ENCODE measurements at places on chromosomes 16 and 17. TPM values are rescaled to one million over a fixed set of nuclear protein-coding genes. Genes with fewer than 3 reads are reported as not detected.

DNA sequence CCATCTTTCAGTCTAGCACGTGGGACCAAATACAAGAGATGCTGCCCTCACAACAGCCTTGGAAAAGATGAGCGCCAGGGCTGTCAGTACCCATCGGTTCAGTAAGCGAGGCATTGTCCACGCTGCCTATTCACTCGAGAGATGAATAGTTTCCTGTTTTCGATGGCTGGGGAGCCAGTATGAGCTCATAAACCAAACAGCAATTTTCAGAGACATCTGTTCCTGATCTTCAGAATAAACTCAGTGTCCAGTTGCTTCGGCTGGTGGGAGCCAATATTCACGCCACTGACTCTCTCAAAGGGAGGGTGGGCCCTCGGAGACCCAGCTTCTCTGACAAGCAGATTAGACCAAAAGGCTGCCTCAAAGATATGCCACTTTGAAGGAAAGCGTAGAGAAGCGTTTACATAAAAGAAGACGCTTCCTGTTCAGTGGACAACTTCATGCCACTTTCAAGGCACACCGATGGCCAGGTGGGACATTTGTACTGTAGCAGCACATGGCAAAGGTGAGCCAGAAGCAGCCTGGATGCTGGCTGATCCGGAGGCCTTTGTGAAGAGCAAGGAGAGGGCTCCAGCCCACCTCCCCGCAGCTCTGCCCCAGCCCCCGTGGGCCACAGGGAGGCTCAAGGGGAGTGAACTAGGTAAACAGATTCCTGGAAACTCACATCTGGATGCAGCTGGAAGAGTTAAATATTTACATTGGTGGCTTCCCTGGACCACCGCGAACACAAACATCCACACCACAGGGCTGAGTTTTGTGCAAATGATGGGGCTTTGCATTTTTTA, 6.0 kb downstream of the TIMM22 start:
- peak; percentile 34 for DNase-seq

DNA sequence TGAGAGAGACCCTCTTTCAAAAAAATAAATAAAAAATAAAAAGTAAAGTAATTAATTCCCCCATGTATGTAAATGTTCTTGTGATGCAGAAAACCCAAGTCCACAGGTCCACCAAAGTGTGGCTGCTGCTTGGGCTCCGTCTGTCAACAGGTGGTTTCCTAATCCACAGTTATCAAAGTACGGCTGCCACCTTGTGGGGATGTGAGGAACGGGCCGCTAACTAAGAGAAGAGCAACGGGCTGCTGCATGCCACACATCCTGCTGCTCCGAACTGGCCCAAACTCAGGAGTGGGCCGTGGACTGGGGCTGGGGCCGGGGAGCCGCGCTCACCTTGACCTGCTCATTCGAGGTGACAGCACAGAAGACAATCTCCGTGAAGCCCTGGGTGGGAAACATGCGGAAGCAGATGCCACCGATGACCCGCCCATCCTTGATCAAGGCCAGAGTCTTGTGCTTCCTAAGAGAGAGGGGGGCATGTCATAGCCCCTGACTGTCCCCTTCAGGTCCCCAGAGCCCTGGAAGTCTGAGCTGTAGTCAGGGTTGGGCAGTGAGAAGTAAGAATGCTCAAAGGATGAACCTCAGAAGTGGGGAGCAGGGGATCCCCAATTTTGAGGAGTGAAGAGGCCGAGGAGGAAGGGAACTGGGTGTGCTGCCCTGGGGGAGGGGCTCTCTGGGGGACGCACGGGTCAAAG, 4.3 kb downstream of the KAT2A start:
- DNase-seq: peak; percentile 74

GRCh38 chr16:57668263-57668571, at the start of gene ADGRG3:
Gene ADGRG3, plus strand, starts transcription at chr16:57668306. Its CDS starts 42 bp downstream, at chr16:57668348.
- DNase-seq: no peak

DNA sequence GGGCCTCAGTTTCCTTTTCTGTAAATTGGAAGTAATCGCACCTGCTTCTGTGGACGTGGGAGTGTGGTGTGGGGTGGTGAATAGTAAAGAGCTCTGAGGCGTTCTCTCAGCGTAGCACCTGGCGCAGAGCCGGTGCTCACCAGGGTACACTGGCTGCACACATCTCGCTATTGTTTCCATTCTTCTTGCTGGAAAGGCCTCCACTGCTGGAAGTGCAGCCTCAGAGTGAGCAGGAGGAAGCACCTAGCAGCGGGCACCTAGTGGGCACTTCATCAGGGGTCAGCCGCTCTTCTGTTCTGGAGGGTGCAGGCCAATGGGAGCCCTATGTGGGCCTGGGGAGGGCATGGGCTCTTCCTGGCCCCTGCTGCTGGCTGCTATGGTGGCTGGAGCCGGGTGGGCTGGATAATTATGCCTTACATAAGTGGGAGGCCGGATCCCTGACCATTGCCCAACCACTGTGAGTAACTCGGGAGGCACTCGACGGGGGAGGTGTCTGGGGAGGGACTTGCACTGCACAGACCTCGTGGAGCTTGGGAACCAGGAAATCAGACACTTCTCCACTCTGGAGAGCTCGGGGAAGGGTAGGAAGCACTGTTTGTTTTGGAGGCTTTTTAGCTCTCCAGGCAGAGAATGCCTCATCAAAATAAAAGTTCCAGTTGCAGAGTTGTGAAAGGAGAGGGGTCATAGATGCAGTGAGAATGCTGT, 1.7 kb downstream of the MAP2K3 start:
- peak; percentile 90 for DNase-seq

DNA sequence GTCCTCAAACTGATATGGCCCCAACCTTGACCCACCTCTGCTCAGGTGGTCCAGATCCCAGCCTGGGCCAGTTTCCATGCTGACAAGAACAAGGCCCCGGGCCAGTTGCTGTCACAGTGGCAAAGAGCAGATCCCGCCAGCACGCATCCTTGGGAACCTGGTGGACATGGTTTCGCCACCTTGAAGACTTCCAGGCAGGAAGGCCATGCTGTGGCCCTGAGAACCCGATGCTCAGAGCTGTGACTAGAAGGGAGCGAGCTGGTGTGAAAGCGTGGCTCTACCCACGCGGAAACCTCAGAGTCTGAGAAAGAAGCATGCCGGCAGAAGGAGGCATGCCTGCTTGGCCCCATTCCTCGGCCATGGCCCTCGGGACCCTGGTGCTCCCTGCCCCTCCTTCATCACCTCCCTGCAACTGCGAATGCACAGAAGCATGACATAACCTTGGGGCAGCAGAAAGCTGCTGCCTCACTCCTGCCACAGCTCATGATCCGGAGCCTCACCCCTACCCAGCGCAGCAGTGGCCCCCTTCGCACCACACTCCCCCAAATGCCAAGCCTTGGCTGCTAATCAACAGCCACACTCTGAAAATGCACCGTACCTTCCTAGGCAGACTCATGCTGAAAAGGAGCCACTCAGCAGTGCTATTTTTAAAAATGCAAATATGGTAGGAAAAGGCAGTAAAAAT, 33.2 kb downstream of the UBE2O start:
- DNase-seq: no peak

- DNase-seq: no peak
Measured at GRCh38 chr17:5769593-5770354, 185.5 kb upstream of the NLRP1 start.

Gene UTS2R
- total RNA-seq: 0.18 TPM

DNA sequence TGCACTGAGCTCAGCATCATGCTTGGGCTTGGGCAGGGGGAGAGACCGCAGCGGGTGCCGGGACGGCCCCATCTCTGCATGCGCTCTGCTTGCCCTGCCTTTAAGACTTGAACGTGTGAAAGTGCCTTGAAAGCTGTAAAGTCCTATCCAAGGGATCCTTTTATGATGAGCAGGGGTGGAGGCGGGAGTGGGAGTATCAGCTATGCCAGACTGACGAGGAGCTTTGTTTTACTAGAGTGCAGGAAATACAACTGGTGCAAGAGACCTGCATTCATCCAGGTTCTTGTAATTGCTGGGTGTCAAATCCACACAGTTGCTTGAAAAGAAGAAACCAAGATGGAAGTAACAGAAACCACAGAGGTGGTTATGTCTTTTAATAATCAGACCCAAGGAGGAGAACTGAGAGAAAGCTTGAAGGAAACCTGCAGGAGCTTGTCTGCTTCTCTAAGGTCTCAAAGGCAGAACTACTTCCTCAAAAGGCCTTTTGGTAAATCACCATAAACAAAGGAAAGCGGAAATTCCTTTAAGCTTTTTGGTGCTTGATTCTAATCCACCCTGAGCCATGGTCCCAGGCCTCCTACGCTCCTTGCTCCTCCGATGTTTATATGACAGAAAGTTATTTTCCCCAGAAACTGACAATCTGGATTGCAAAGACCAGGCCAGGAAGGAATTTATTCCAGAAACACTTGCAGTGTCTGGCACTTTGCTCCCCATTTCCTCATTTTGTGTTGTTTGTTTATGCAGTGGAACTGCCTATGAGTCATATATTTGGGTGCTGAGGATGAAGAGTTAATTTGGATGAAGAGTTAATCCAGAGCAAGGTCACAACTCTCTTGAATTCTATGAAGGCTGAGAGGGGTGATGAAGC, 51.3 kb upstream of the FBXO47 start:
- DNase-seq: no peak

DNA sequence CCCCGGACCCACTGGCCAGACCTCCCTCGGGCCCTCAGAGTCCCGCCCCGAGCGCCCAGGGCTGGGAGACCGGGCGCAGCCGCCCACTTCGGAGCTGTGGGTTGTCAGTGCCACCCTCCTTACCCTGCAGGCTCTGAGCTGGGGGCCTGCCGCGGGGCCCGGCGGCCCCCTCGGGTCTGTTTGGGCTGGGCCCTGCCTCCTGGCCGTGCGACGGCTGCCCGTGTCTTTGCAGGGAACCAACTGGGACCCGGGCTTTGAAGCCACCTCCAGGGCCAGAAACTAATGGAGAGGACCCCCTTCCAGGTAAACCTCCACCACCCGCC, 443 bp downstream of the TEDC2 start:
- DNase-seq: no peak

GRCh38 chr17:55283256-55283965, 18.7 kb downstream of the HLF start:
- DNase-seq: no peak

Gene KRTAP9-4
- total RNA-seq: not detected

DNA sequence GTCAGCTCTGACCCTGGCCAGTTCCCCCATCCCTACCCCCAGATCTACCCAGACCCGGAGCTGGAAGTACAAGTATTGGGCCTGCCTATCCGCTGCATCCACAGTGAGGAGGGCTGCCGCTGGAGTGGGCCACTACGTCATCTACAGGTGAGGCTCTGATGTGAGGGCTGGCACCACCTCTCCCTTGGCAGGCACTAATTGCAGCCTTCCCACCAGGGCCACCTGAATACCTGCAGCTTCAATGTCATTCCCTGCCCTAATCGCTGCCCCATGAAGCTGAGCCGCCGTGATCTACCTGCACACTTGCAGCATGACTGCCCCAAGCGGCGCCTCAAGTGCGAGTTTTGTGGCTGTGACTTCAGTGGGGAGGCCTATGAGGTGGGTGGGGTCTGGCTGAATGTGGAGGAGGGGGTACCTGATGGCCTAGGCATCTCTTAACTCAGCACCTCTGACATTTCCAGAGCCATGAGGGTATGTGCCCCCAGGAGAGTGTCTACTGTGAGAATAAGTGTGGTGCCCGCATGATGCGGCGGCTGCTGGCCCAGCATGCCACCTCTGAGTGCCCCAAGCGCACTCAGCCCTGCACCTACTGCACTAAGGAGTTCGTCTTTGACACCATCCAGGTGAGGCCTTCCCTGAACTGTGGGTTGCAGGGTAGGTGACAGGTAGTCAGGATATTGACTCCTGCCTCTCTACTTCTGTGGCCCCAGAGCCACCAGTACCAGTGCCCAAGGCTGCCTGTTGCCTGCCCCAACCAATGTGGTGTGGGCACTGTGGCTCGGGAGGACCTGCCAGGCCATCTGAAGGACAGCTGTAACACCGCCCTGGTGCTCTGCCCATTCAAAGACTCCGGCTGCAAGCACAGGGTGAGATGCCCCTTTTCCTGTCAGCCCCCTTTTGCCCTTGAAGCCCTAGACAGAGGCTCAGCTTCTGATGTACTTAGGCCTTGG, 4.3 kb downstream of the TRAF4 start:
- DNase-seq: no peak

GRCh38 chr16:1707193-1707790, 1.3 kb downstream of the MAPK8IP3 start:
- DNase-seq: peak; percentile 52

Gene ITGAX
- total RNA-seq: 0.09 TPM
